ENCODE measurements at places on chromosomes 12 and 14.

GRCh38 chr14:51963286-51963685, 26.1 kb upstream of the RTRAF start:
- peak; percentile 64 for DNase-seq

- DNase-seq, result no peak
Observed at GRCh38 chr12:86198696-86199444, 57.3 kb downstream of the MGAT4C start.

DNA sequence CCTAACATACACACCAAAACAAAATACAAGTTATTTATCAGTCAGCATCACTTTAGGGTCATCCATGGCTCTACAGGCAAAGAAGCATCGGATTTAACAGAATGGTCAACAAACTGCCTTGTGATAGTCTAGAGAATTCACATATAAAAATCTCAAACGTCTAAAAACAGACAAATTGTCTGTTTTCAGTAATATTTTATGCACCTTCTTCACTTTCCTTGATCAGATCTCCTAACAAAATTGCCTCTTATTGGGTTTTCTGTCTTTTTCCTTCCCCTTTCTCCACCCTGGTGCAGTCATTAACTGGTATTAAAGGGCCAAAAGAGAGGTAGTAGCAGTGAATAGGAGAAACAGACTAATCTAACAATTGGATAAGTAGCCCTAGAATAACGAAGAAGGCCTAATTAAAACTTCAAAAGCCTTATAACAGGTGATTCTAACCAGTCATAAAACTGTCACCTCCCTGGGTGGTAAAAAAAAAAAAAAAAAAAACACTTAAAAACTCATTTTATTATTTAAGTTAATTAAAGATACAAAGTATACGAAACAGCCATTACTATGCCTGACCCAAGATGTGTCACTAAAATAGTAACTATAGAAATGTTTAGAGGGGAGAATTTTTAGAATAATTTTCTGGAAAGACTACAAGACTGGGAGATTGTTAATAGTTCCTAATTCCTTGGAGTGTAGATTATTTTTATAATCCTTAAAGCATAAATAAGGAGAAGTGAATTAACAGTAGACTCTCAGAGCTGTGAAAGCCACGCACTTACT, 1.5 kb downstream of the KIF21A start:
- no peak for DNase-seq

DNA sequence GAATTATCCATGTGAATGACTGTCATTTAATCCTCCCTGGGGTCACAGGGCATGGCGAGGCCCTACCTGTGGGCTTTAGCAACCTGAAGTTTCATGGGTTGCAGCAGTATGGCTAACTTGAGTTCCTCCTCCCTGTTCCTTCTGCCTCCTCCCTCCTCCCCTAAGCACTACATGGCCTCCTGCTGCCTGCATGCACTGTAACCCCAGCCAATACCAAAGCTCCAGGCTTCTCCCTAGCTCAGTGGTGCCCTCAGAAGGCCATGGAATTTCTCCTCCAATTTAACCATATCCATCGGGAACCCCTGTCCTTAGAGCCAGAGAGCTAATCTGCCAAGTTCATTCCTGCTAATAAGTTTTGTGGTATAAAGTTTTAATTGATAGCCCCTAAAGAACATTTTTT, 95.1 kb downstream of the NT5DC3 start:
- no peak for DNase-seq

DNA sequence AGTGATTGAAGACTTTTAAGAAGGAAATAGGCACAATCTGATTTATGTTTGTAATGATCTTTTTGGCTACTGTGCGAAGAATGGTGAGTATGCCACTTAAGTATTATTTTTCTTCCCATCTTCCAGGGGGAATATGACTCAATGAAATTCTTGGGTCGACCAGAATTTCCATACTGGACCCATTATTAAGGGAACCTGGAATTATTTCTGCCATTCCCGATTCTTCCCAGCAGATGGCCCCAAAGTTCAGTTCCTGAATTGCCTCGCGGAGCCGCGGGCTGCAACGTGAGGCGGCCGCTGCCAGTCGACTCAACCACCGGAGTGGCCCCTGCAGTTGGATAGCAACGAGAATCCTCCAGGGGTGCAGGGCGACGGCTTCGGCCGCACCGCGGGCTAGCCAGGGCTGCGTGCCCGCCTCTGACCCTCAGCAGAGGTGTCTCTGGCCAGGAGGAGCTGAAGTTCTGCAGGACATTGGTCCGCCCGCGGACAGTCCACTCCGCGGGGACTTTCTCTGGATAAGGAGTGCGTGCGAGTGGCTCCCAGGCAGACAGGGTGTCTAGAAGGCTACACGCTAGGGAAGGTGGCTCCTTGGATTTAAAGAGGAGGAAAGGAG, 628 bp upstream of the TSHR start:
- peak; percentile 68 for DNase-seq

GRCh38 chr14:55433880-55434804, 6.3 kb downstream of the TBPL2 start:
- peak; percentile 41 for DNase-seq

DNA sequence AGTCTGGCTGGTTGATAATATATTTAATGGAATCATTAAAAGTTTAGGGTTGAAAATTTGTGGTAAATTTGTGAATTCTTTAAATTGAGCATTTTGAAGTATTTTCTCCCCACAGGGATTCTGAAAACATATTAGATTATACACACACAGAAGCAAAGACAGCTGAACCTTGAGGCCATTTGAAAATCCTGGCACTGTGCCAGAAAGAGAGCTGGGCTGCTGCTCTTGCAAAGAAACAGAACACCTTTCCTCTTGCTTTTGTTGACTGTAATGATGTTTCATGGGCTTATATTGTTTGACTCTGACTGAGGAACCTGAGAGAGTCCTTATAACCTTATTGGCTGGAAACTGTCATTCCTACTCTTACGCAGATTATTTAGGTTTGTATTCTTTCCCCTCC, 4.8 kb downstream of the RNF34 start:
- DNase-seq, result no peak

GRCh38 chr12:131990980-131991305, 41.2 kb downstream of the EP400 start:
- no peak for DNase-seq

DNA sequence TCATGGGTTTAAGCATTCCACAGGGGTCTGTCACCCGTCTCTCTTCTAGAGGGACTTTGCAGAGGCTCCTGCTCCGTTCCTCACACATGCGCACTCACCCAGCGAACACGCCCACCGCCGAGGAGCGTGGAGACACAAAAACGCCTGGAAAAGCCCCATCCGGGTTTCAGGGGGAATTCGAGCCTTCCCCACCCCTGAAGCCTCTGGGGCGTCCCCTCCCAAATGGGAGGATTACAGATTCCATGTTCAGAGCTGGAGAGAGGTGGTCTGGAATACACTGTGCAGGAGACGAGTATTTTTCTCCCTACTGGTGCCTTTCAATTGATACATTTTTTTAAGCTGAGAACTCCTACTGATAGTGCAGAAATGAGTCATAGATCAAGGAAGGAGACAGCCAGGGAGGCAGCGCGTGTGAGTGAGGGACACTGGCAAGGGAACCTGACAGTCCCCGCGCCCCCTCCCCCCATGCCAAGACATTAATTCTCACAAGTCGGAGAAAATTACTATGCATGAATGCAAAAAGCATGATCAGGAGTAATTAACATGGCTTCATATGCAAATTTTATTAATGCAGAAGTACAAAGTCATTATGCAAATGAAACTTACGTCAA, 36.9 kb downstream of the BCL11B start:
- peak; percentile 63 for DNase-seq

DNA sequence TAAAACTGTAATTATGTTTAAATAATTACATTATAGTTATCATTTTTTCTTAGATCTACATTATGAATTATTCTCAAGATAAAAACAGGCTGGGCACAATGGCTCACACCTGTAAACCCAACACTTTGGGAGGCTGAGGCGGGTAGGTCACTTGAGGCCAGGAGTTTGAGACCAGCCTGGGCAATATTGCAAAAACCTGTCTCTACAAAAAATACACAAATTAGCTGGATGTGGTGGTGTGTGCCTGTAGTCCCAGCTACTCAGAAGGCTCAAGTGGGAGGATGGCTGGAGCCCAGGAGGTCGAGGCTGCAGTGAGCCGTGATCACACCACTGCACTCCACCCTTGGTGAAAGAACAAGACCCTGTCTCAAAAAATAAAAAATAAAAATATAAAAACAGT, 40.3 kb upstream of the KCNJ8 start:
- DNase-seq, result no peak

DNA sequence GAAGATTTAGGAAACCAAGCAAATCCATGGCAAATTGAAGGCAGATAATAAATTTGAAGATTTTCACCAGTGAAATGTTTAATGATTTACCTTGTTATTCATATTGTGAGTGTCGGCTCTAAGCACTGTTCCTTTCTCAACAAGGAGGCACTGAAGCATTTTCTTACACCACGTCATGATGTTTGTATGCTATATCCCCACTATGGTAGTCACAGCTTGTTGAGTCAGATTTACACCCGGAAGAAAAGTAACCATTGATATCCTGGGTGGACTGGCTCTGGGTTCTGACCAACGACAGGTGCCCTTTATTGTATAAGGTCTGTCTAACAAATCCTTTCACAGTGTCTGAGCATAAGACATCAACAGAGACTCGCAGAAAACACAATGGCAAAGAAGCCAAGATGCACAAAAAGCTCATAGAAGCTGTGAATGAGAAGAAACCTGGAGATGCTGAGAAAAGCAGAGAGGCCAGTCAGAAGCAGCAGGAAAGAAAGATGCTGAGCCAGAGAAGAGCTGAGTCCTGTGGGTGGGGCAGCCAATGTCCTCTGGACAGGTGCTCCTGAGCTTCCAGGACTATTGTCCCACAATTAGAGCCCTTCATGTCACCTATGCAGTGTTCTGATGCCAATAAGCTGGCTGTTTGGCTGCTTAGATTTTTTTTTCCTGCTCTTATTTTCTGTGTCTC, 49.7 kb upstream of the ARHGAP5 start:
- DNase-seq, result no peak

DNA sequence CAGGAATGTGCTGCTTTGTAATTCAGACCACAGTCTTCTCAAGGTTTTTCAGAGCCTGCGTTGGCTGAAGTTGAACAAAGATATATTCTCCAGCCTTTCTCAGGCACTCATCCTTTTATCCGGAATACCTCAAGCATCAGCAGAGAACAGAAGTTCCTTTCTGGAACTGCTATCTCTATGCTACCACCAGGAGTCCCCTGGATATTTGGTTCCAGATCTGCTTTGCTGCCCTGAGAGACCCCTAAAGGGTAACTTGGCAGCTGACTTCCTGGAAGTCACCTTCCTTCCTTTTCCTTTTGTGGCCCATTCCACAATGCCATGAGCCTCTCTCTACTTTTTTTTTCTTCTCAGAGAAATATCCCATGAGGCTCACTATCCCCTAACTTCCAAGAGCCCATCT, 188.2 kb downstream of the PLCZ1 start:
- DNase-seq, result no peak

All from naive thymus-derived CD4-positive, alpha-beta T cell (primary cell).